ENCODE measurements at places on chromosomes 3 and 15.

DNA sequence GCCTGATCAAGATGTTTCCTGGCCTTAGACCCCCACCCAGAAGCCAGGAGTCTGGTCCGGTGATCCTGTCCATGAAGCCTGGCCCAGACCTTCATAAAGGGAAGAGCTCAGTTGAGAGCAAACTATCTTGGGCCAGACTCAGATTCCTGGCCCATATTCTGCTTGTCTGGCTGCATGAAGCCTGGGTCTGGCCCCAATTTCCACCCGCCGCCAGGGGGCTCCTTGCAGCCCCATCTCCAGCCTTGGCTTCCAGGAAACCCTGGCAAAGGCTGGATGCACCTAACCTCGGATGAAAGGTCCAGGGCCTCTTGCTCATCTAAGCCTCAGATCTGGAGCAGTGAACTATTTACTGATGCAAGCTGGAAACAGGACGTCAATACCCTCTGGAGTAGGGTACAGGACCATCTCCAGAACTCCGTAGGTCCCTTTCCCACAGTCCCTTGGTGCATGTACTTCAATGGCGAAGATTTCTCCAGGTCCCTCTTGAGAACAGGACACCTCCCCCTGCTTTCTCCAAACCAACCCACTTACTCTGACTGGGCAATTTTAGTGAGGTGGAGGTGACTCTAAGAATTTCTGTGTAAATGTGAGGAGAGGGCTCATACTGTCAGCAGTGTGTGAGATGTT lies 5.6 kb downstream of the FOXL2 start:
- no peak for DNase-seq

- DNase-seq, result no peak
Measured at GRCh38 chr3:54008744-54009143, 113.6 kb upstream of the CACNA2D3 start.

- no peak for DNase-seq
Measured at GRCh38 chr3:148219999-148220398, 477.7 kb upstream of the AGTR1 start.

DNA sequence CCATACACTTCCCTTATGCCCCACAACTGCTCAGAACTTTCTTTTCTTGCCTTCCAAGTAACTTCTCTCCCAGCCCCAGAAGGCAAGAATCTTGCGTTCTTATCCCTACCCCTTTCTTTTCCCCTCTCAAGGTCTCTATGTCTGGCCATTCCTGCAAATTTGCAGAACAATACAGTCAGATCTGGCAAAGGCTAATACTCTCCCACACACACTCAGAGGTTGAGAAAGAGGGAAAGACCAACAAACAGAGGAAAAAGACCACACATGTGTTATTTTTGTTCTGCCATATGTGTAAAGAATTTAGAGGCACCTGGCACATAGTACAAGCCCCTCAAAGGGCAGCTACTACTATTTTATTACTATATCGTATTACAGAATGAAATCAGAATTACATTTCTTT lies 25.7 kb downstream of the GJD2 start:
- DNase-seq, result no peak

DNA sequence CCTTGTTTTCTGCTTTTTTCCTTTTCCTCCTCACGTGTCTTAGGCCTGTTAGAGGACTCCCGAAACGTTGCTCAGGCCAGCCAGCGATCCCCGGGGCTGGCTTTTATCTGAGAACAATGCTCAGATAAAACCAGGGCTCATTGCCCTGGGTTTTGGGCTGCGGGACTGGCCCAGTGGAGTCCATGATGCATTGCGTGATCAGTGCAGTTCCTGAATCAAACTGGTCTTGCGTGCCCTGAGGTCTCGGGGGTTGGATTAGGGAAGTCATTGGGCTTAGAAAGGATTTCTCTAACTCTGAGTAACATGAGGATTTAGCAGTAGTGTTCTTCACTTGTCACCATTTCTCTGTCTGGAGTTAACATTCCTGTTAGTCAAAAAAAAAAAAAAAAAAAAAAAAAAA lies 66.3 kb downstream of the CCR1 start:
- no peak for DNase-seq

DNA sequence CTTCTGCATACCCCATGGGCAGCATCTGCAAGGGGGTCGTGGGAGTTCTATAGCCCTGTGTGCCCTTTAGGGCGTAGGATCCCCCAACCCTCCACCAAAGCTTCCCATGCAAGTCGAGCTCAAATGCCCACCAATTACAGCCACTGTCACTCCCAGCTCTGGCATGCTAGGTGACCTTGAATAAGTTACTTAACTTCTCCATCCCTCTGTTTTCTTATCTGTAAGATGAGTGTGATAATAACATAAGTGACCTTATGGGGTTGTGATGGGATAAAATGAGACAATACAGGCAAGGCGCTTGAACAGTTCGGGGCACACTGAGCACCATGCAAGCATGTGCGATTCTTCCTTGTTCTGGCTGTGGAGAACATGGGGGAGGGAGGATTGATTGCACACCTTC lies 74.8 kb upstream of the POMGNT2 start:
- no peak for DNase-seq

DNA sequence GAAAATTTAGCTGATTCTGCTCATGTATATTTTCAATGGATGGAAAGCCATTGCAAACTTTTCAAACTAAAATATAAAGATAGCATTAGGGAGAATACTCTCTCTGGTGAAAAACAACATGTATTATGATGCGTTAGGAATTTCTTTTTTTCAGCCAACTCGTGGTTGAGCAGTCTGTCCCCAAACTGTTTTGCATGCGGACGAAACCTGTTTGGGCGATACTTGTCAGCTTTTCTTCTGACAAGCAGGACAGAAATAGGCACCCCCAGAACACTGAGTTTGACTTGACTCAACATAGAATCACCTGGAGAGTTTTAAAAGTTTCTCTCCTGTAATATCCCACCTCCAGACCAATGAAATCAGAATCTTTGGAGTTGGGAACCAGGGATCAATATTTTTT lies 417.5 kb upstream of the TPRG1 start:
- no peak for DNase-seq

DNA sequence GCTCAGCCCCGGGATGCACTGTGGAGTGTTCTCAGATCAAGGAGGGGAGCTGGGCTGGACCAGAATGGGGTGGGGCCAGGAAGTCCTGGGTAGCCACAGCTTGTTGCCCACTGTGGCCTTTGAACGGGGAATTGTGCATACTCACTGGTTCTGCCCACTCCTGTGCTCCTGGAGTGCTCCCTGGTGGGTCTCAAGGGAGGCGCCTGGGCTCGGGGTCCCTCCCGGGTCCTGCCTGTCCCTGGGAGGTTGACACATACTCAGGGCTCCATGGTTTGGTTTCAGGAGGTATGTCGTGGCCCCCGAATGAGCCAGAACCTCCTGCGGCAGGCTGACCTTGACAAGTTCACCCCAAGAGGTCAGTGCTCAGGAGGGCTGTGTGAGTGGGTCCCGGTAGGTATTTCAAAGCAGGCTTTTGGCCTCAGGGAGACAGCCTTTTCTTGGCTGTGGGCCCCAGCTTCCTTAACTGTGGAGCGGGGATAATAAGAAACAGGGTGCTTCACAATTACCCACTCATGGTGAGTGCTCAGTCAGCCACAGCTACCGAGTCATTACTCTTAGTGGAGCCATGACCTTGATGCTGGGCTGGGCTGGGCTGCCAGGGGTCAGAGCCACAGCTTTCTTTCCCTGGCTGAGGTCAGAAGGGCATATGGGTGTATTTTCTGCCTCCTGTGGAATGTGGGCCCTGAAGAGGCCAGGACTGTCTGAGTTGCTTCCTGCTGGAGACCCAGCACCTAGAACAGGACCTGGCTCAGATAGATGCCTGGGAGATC lies 7.6 kb downstream of the DNAH1 start:
- DNase-seq, result no peak

All from CD4-positive, alpha-beta T cell treated with Interleukin-17A for 4 hours (primary cell).